Karpas-422 (cell line): ENCODE measurements at places on chromosomes 5 and 9.

GRCh38 chr5:110371725-110372041 is 354.8 kb downstream of the TMEM232 start:
- peak; percentile 52 for DNase-seq

GRCh38 chr5:96717874-96718273 is 55.7 kb downstream of the CAST start:
- no peak for DNase-seq

- DNase-seq = no peak
These were observed 3.2 kb upstream of the MIGA2 start for GRCh38 chr9:129033216-129033615.

- DNase-seq = no peak
These were observed 17.6 kb downstream of the TNFAIP8 start for GRCh38 chr5:119373449-119373858.

GRCh38 chr9:128081056-128081455 is 13.0 kb downstream of the SLC25A25 start:
- DNase-seq = no peak

GRCh38 chr9:88174324-88174723 is 36.0 kb upstream of the SPATA31C2 start:
- DNase-seq = no peak

DNA sequence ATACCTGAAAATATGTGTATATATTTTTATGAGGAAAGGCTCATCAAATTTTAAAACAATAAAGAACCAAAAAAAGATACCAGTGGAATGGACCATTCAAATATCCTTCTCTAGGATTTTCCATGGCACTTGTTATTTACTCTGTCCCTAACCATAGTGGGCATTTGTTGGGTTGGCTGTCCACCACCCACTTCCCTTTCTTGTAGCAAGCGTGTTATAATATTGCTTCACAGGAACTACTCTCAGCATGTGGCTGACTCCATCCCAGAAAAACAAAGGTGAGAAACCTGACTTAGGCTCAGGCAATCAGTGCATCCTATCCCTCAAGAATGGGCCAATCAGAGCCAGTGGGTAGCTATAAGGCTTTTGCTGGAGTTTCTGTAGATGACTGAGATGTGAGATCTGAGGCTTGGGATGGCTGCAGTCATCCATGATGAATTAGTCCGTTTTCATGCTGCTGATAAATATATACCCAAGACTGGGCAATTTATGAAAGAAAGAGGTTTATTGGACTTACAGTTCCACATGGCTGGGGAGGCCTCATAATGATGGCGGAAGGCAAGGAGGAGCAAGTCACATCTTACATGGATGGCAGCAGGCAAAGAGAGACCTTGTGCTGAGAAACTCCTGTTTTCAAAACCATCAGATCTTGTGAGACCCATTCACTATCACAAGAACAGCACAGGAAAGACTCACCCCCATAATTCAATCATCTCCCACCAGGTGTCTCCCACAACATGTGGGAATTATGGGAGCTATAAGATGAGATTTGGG is 17.2 kb downstream of the C5orf63 start:
- DNase-seq = no peak

DNA sequence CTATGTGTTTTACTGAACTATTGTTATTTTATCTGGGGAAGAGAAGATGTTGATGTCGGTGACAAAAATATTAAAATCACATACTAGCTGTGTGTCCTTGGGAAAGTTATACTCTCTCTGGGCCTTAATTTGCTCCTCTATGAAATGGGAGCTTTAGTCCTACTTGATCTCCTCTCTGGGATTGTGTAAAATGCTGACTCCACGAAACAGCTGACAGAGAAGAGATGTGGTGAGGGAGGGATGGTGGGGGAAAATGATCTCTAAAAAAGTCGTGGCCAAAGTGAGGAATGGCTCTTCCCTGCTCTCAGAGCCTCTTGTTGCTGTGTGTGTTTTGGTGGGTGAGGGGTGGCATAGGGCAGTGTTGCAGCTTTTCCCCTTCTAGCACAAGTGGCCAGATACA is 173.7 kb downstream of the MELK start:
- DNase-seq = no peak

- DNase-seq = no peak
These were observed 66.0 kb upstream of the RNU6ATAC start for GRCh38 chr9:134230092-134230941.

GRCh38 chr5:31754741-31755675 is 116.1 kb downstream of the PDZD2 start:
- no peak for DNase-seq

DNA sequence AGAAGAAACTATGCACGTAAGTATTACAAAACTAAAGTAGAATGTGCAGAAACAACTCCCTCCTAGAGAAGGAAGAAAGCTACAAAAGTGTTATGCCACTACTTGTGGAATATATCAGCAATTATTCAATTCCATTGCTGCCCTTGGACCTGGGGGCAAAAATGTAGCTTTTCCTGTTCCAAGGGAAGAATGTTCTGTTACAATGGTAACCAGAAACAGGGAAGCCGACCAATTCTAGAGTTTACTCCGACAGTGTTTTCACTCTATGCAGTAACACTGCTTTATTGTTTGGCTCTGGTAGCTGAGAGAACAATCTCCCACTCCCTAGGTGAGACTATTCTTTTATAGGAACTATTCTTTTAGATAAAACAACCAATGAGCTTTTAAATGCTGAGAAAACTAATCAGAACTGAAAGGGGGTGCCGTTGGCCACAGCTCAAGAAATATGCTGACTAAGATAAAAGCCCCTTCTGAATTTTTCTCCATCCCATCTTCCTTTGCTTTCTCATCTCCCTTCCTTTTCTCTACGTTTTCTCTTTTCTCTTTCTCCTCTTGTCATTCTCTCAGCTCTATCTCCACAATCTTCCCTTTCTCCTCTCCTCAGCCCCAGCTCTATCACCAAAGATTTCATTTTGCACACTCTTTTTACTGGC is 54.1 kb downstream of the SLC1A3 start:
- DNase-seq = no peak

DNA sequence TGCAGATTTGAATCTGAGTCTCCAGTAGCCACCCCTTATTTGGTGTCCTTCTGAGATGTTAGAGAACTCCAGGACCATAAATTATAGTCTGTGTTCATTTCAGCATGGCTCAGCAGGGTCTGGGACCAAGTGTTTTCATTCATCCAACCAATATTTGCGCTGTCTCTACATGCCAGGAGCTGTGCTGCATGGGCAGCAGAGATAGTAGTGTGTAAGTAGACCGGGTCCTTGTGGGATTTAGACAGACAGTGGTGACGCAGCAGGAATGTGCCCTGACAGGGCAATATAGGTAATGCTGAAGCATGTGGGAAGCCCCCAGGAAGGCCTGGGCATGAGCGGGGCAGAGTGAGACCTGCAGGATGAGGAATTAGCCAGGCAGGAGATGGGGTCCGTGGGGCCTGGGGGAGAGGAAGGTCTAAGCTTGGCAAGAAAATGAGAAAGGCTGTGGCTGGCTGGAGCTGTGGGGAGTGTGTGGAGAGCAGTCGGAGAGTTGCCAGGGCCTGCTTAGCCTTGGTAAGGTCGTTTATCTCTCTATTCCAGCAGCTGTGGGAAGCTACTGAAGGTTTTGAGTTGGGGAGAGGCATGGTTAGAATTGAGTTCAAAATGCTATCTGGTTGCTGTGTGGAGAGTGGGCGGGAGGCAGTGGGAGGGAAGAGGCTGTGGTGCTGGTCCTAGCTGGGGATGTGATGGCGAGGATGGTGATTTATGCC is 16.8 kb downstream of the STXBP1 start:
- DNase-seq = no peak

GRCh38 chr9:27703216-27703980 is 130.1 kb upstream of the C9orf72 start:
- DNase-seq = no peak

DNA sequence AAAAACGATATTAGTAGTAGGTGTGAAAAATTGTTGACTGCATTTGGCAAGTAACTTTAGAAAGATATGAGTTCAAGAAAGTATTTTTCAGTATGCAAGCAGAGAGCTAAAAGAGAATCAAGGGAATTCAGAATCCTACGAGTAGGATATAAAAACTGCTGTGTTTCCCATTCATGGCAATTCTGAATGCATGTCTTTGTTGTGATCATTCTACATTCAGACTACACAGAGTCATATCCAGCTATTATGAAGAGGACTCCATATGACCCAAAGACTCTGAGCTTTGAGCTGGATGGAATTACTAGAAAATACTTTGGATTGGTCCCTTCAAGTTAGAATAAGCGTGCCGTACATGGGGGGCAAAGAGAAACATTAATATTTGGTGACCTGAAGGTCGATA is 12.0 kb downstream of the IFNE start:
- DNase-seq = no peak

DNA sequence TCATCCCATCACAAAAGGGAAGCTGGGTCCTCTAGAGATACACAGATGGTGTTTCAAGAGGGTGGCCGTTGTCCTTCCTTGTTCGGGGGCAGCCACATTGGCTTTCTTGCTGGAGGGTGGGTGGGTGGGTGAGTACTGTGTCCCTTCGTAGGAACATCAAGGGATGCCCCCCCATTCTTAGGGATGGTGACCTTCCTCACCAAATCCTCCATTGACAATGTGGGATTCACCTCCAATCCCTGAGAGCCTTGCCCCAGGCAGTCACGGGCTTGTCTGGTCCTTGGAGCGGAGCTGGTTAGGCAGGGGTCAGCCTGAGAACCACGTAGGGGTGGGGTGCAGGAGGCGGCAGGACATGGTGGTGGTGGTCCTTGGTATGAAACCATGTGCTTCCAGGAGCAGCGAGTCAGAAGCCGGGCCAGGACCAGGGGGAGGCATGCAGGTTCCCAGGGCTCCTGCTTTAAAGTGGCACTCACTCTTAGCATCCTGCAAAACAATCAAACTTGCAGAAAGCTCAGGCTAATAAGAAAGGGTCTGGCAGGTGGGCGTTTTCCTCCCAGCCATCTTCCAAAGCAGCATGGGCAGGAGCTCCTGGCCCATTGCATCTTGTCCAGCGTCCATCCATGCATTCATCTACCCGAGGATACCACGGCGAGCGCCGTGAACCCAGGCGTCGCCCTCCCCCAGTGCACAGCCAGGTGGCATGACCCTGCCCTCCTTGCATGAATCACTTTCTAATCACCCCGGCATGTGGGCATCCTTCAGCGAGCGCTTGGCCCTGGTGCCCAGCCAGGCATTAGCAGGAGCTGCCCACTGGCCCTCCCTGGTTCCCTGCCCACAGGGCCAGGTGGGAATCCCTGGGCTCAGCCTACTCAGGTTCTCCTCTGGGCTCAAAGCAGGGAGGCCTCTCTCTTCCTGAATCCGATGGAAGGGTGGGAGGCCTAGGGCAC is 76.4 kb downstream of the NTNG2 start:
- DNase-seq = no peak

DNA sequence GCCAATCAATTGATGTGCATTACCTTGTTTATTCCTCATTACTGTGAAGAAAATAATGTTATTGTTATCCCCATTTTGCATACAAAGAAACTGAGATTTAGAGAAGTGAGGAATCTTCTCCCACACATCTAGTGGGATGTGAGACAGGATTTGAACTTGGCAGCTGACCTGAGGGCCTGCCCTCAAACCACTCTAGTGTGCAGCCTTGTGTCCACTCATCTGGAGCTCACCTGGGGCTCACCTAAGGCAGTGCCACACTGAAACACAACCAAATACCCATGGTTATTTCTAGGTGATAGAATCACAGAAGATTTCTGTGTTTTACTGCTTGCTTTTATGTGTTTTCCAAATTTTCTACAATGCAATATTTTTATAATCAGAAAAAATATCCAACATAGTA is 94.7 kb upstream of the SAP30L start:
- no peak for DNase-seq

DNA sequence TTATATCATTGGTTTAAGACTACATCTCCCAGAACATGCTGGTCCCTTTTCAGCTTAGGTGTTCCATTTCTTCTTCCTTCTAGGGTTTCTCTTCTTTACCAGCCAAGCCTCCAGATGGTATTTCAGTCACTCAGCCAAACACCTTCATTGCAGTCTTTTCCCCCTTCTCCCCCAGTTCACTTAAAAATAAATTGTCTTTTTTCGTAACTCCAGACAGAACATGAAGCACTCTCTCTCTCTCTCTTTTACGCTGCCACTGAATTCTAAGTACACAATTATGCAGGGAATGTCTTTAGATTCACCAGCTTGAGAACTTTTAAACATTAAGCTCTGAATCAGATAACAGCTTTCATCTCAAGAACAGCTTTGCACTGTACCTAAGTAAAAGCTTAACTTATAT is 419.7 kb upstream of the BRINP1 start:
- no peak for DNase-seq

DNA sequence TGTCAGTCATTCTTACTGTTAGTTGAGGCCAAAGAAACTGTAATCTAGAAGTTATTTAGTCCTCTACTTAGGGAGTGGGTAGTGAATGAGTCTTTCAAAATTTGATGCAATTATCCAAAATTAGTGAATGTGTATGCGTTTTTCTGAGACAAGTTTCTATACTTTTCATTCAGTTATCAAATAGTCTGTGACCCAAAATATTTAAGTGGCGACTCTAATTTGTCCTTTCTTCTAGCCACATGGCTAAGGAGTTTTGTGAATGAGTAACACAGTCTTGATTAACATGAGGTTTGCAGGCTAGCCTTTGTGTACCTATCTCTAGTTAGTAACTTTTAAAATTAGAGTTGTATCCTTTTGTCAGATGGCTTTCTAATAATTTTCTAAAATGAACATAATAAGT is 45.6 kb downstream of the COMMD10 start:
- no peak for DNase-seq

DNA sequence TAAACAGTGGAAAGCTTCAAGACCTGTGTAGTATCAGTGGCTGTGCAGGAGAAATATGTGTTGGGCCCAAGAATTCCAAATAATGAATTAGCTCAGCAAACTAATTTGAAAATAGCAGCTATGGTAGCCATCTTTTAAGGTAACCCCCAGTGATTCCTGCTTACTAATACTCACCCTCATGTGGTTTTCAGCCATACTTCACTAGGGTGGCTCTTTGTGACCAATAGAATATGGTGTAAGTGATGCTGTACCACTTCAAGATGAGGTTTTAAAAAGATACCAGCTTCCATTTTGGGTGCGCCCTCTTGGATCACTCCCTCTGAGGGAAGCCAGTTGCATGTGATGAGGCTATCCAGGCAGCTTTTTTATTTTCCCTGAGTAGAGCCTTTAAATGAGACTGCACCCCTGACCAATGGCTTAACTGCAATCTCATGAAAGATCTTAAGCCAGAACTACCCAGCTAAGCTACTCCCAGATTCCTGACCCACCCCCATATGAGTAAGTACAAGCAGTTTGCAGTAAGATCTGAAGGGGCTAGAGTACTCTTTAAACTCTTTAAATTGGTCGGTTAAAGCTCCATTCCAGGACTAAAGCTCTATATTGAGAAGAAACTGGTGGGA is 58.3 kb downstream of the UHRF2 start:
- DNase-seq = no peak
